ENCODE measurements at places on chromosomes 12 and 14. TPM values are rescaled to one million over a fixed set of nuclear protein-coding genes. Genes with fewer than 3 reads are reported as not detected.

GRCh38 chr14:73728717-73729330 is 14.6 kb upstream of the PNMA1 start:
- peaks cover 11% of the 10 kb centered on the region for H3K36me3 ChIP-seq
- peak; percentile 71 for DNase-seq
- no peak overlapping the region for H3K4me3 ChIP-seq

- peak overlapping the region; percentile 64 for H3K4me3 ChIP-seq
- peaks cover 5% of the 10 kb centered on the region for H3K36me3 ChIP-seq
- H3K4me1 ChIP-seq: peaks cover 8% of the 10 kb centered on the region
- H3K27me3 ChIP-seq: no peaks in the 10 kb centered on the region
These were observed 491 bp downstream of the WDR20 start for GRCh38 chr14:102140027-102140749.

GRCh38 chr14:99231161-99231849 is 40.7 kb downstream of the BCL11B start:
- no peak overlapping the region for H3K27ac ChIP-seq
- H3K36me3 ChIP-seq: no peaks in the 10 kb centered on the region
- no peak overlapping the region for H3K4me3 ChIP-seq
- no peak for DNase-seq

- H3K36me3 ChIP-seq: no peaks in the 10 kb centered on the region
- no peak overlapping the region for H3K27ac ChIP-seq
- H3K4me1 ChIP-seq: no peaks in the 10 kb centered on the region
- no peaks in the 10 kb centered on the region for H3K27me3 ChIP-seq
- no peak for DNase-seq
- H3K4me3 ChIP-seq: no peak overlapping the region
These were observed 51.8 kb upstream of the PSMC1 start for GRCh38 chr14:90204516-90204915.

GRCh38 chr14:57818511-57818910 is 47.4 kb downstream of the SLC35F4 start:
- no peaks in the 10 kb centered on the region for H3K36me3 ChIP-seq
- peak overlapping the region; percentile 29 for H3K27ac ChIP-seq
- H3K27me3 ChIP-seq: no peaks in the 10 kb centered on the region
- no peak overlapping the region for H3K4me3 ChIP-seq
- H3K4me1 ChIP-seq: no peaks in the 10 kb centered on the region

- H3K4me3 ChIP-seq: no peak overlapping the region
- no peak for DNase-seq
- peaks cover 2% of the 10 kb centered on the region for H3K27me3 ChIP-seq
- H3K36me3 ChIP-seq: no peaks in the 10 kb centered on the region
- H3K27ac ChIP-seq: no peak overlapping the region
- H3K4me1 ChIP-seq: no peaks in the 10 kb centered on the region
These were observed 45.2 kb upstream of the AVPR1A start for GRCh38 chr12:63196168-63196567.

- H3K36me3 ChIP-seq: no peaks in the 10 kb centered on the region
- peaks cover 13% of the 10 kb centered on the region for H3K27me3 ChIP-seq
- H3K4me1 ChIP-seq: no peaks in the 10 kb centered on the region
- no peak for DNase-seq
- no peak overlapping the region for H3K27ac ChIP-seq
- no peak overlapping the region for H3K4me3 ChIP-seq
These were observed 9.9 kb downstream of the LGR5 start for GRCh38 chr12:71449373-71450070.

DNA sequence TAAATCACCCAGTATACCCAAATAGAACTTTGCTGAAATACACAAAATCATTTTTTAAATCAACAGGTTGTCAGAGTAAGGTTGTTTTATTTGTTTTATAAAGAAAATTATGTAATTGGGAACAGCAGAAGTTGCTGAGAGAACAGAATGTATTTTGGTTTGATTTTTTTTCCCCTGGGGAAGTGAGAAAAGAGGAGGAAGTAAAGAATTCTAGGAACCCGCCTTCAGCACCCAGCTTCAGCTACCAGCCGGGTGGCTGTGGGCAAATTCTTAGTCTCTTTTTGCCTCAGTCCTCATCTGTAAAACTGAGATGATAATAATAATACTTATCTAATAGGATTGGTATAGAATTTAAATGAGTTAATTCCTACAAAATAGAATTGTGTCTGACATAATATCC is 119.4 kb downstream of the SRGAP1 start:
- H3K27ac ChIP-seq: no peak overlapping the region
- no peaks in the 10 kb centered on the region for H3K36me3 ChIP-seq
- H3K4me1 ChIP-seq: peaks cover 3% of the 10 kb centered on the region
- H3K4me3 ChIP-seq: no peak overlapping the region

GRCh38 chr12:51970904-51971646 is 19.6 kb downstream of the ACVR1B start:
- 0 out of 2 replicates have a peak, but pooled peaks cover 4% of the 10 kb centered on the region for H3K4me1 ChIP-seq
- H3K27ac ChIP-seq: no peak overlapping the region
- no peak overlapping the region for H3K4me3 ChIP-seq
- DNase-seq: no peak
- no peaks in the 10 kb centered on the region for H3K27me3 ChIP-seq
- no peaks in the 10 kb centered on the region for H3K36me3 ChIP-seq

DNA sequence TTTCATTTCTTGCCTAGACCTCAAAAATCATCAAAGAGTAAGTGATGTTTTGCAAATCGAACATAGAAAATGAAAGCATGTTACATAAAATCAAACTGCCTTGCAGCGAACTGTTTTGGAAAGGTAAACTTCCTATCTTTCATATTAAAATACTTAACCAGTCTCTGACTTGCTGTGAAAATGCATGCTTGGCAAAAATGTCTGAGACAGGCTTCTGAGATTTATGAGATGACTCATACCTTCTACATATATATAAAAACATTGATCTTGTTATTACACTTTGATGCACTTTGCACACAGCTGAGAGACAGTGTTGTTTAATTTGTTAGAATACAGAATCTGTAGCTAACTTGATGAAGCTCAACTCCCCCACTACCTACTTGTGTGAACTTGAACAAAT is 179.1 kb downstream of the KITLG start:
- H3K4me1 ChIP-seq: no peaks in the 10 kb centered on the region
- no peaks in the 10 kb centered on the region for H3K36me3 ChIP-seq
- no peaks in the 10 kb centered on the region for H3K27me3 ChIP-seq

DNA sequence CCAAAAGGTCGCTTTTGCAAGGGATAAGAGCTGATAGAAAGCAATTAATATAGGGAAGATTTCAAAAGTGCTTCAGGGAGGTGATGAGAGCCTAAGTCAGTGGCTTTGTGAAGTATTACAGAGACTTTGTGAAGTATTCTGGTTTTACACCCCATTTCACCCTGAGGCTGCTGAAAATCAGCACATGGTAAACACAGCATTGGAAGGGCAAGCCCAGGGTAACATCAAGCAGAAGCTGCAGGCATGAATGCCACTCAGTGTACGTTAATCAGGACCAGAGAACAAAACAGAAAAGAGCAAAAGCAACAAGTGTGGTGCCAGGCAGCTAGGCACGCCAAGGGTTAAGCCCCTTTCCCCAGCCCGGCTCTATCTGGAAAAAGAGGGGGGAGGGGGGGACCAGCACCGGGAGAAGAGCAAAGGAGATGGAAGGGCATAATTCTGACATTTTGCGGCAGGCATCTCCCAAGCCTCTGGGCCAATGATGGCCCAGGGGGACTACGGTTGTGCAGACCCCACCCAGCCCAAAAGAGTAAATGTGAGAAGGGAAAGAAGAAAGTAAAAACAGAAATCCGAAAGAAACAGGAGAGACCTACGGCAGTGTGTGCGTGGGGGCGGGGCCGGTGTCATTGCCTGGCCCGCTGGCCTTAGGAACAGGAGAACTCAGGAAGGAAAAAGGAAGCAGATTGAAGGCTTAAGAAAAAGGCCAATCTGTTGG is 58.9 kb downstream of the DHRS2 start:
- DNase-seq: no peak
- no peak overlapping the region for H3K4me3 ChIP-seq
- H3K4me1 ChIP-seq: no peaks in the 10 kb centered on the region

DNA sequence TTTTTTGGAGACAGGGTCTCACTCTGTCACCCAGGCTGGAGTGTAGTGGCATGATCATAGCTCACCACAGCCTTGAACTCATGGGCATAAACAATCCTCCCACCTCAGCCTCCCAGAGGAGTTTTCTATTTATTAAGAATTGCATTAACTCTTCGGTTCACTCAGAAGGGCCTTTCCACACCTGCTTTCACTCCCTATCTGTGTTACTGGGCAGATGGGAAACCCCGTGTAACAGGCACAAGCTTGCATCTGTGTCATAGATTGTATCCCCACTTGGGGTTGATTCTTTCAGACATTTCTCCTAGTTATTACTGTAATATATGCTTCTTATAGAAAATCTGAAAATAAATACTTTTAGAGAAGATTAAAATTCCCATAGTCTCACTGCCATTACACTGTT is 38.7 kb downstream of the STX2 start:
- peaks cover 4% of the 10 kb centered on the region for H3K36me3 ChIP-seq
- no peak overlapping the region for H3K4me3 ChIP-seq
- DNase-seq: no peak
- no peaks in the 10 kb centered on the region for H3K4me1 ChIP-seq

GRCh38 chr12:97597031-97597751 is 134.6 kb downstream of the RMST start:
- 0 out of 2 replicates have a peak overlapping the region, but pooled peaks have one; percentile 14 for H3K27ac ChIP-seq
- H3K4me3 ChIP-seq: no peak overlapping the region
- DNase-seq: no peak
- peaks cover 4% of the 10 kb centered on the region for H3K4me1 ChIP-seq
- H3K27me3 ChIP-seq: no peaks in the 10 kb centered on the region

DNA sequence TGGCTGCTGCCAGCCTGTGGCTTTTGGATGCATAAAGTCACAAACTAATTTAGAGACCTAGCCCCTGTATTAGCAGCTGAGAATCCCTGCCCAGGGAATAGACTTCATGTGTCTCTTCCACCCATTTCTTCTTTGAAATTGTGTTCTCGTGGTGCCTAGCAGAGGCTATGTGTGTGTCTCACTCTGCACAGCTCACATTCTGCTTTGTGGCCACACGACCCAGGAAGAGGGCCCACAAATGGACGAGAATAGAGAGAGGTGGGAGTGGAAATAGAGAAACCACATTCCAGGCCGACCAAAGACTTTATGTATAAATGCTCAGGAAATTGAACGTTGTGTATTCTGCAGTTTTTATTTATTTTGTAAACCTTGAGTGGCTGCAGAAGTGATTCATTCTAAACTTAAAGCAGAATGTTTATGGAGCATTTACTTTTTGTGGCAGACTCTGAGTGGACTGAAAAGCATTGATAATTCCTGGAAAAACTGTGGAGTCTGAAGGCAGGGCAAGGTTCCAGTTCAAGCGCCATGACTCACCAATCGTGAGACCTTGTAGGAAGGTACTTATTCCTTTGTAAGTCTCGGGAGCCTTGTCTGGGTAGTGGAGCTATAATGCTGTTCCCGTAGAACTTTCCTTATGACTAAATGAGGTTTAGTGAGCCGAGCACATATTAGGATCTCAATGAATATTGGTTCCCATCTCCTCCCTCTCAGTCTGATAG is 9.1 kb downstream of the B4GALNT3 start:
- H3K27me3 ChIP-seq: no peaks in the 10 kb centered on the region
- no peak overlapping the region for H3K27ac ChIP-seq
- H3K36me3 ChIP-seq: no peaks in the 10 kb centered on the region
- peaks cover 2% of the 10 kb centered on the region for H3K4me1 ChIP-seq
- DNase-seq: no peak

DNA sequence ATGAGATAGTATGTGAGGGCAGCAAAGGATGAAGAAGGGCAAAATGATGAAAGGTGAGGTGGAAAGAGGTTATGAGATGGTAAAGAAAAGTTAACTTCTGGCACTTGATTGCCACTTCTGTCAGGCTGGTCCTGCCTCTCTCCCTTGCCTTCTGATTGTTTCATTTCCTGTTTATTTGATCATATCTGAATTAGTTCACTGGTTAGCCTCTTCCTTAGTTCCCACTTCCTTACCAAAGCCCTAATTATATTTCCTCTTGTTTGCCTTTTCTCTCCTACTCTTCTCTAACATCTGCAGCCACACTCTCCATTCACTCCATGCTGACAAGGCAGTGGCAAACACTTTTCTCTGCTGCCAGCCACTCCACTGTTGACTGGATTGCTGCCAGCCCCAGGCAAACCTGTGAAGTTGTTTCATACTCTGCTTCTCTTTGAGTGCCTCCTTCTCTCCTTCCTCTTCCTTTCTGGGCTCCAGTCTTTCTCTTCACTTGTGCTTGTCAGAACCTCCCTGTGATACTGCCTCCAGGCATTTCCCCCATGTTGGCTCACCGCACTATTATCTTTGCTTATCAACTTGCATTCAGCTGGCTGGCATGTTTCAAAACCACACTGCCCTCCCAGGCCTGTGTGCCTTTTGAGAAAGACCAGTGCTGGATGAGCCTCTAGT is 8.1 kb downstream of the PNP start:
- H3K4me1 ChIP-seq: no peaks in the 10 kb centered on the region
- DNase-seq: no peak
- H3K36me3 ChIP-seq: peaks cover 2% of the 10 kb centered on the region
- H3K27ac ChIP-seq: no peak overlapping the region
- no peak overlapping the region for H3K4me3 ChIP-seq
- no peaks in the 10 kb centered on the region for H3K27me3 ChIP-seq

DNA sequence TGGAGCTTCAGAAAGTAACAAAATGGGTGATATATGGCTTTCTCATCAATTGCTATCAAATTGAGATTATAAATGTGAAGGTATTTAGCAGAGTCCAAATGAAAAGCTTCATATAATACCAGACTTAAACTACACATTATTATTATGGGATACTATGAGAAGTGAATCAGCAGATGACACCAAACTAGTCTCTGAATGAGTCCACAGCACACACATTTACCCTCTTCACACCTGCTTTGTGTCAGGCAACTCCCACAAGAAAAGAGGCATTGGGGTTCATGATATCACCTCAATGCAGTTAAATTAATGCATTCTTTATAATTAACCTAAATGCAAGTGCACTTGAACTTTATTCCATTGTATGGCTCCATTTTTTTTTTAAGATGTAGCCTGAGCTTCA is 330.5 kb downstream of the BCL11B start:
- no peak for DNase-seq
- no peaks in the 10 kb centered on the region for H3K4me1 ChIP-seq
- H3K4me3 ChIP-seq: no peak overlapping the region
- no peaks in the 10 kb centered on the region for H3K36me3 ChIP-seq
- no peak overlapping the region for H3K27ac ChIP-seq

DNA sequence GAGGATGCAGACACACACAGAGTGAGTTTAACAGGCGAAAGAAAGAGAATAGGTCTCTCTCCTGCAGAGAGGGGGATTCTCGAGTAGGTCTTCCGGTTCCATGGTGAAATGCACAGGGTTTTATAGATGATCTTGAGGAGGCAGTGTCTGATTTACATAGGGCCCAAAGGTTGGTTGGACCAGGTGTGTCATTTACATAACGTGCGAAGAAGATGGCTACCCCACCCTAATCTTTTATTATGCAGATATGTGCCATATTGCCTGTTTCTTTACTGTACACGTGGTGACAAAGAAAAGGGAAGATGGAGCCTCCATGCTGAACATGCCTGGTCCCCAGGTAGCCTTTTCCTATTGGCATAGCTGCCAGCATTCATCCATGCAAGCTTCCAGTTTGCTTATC is 219.8 kb downstream of the CRADD start:
- H3K36me3 ChIP-seq: no peaks in the 10 kb centered on the region
- no peaks in the 10 kb centered on the region for H3K27me3 ChIP-seq
- H3K27ac ChIP-seq: no peak overlapping the region

The CELA1 gene
- total RNA-seq: not detected

The SYCP3 gene
- total RNA-seq: not detected

The RPS6KL1 gene
- total RNA-seq: 14.9 TPM

The ASIC1 gene
- total RNA-seq: 13.5 TPM

The KRT73 gene
- not detected for total RNA-seq

The MAP4K5 gene
- total RNA-seq: 33.1 TPM

The ANKS1B gene
- total RNA-seq: 9.7 TPM

The TNFAIP2 gene
- total RNA-seq: 491 TPM

The MANSC4 gene
- total RNA-seq: not detected

The SMIM41 gene
- not detected for total RNA-seq

The CCDC85C gene
- 96.6 TPM for total RNA-seq

The GPHN gene
- 26.6 TPM for total RNA-seq

The PTPRR gene
- total RNA-seq: not detected

The USP5 gene
- 104 TPM for total RNA-seq

The BDKRB2 gene
- total RNA-seq: 0.05 TPM

Data from Panc1 (cell line).